T-helper 1 cell treated with Interleukin-12 subunit alpha and Interleukin-12 subunit beta and Interleukin-4 antibody, amounts not matched to agents 30 ng/mL and 1 ng/mL, for 36 hours (primary cell): ENCODE measurements at places on chromosomes 5 and 9. TPM values are rescaled to one million over a fixed set of nuclear protein-coding genes. Genes with fewer than 3 reads are reported as not detected.

SHISAL2B gene
- not detected in 2 replicates for total RNA-seq

SPATA31C1 gene
- total RNA-seq = not detected in 2 replicates

PDZD2 gene
- total RNA-seq = not detected in 2 replicates

PRR16 gene
- not detected in 2 replicates for total RNA-seq

MRRF gene
- 32.7 and 32.9 TPM in 2 replicates for total RNA-seq

SARDH gene
- total RNA-seq = 0.41 and 0.71 TPM in 2 replicates

MAMDC2 gene
- not detected in 2 replicates for total RNA-seq

HAVCR2 gene
- 215 and 218 TPM in 2 replicates for total RNA-seq

ALDH1A1 gene
- total RNA-seq = not detected in 2 replicates

SPATA24 gene
- 4.4 and 6.4 TPM in 2 replicates for total RNA-seq

ZDHHC11B gene
- not detected in 2 replicates for total RNA-seq

ANXA2R gene
- total RNA-seq = 9.3 and 9.7 TPM in 2 replicates

FBP2 gene
- not detected in 2 replicates for total RNA-seq
